ENCODE measurements at places on chromosomes 11 and 22.

DNA sequence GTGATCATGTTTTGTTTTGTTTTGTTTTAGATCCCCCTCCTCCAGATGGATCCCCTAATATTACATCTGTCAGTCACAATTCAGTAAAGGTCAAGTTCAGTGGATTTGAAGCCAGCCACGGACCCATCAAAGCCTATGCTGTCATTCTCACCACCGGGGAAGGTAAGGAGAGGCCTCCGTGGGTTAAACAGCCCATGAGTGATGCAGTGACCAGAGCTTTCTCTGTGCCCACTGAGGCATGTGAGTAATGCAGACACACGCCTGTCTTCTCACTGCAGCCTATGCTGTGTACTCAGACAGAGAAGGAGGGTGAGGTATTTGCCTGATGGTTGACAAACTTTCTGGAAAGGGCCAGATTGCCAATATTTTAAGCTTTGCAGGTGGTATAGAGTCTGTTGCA lies 73.7 kb upstream of the OR4B1 start:
- H3K4me1 ChIP-seq: peaks cover 8% of the 10 kb centered on the region
- no peak for DNase-seq
- H3K27me3 ChIP-seq: no peaks in the 10 kb centered on the region

- H3K4me3 ChIP-seq: peak overlapping the region; percentile 87
- H3K36me3 ChIP-seq: no peaks in the 10 kb centered on the region
- peak; percentile 72 for DNase-seq
- H3K27ac ChIP-seq: peak overlapping the region; percentile 95
Measured at GRCh38 chr22:50341977-50342650, 1.0 kb upstream of the PPP6R2 start.

GRCh38 chr11:19879307-19880087 lies 166.9 kb downstream of the NAV2 start:
- H3K4me3 ChIP-seq: no peak overlapping the region
- no peaks in the 10 kb centered on the region for H3K36me3 ChIP-seq
- H3K27ac ChIP-seq: no peak overlapping the region
- no peak for DNase-seq
- no peaks in the 10 kb centered on the region for H3K4me1 ChIP-seq
- peaks cover 3% of the 10 kb centered on the region for H3K27me3 ChIP-seq

- H3K36me3 ChIP-seq: no peaks in the 10 kb centered on the region
- no peak for DNase-seq
- peak overlapping the region; percentile 94 for H3K27ac ChIP-seq
- peak overlapping the region; percentile 95 for H3K4me3 ChIP-seq
Measured at GRCh38 chr11:63551091-63551888, 11.9 kb downstream of the PLAAT2 start.

DNA sequence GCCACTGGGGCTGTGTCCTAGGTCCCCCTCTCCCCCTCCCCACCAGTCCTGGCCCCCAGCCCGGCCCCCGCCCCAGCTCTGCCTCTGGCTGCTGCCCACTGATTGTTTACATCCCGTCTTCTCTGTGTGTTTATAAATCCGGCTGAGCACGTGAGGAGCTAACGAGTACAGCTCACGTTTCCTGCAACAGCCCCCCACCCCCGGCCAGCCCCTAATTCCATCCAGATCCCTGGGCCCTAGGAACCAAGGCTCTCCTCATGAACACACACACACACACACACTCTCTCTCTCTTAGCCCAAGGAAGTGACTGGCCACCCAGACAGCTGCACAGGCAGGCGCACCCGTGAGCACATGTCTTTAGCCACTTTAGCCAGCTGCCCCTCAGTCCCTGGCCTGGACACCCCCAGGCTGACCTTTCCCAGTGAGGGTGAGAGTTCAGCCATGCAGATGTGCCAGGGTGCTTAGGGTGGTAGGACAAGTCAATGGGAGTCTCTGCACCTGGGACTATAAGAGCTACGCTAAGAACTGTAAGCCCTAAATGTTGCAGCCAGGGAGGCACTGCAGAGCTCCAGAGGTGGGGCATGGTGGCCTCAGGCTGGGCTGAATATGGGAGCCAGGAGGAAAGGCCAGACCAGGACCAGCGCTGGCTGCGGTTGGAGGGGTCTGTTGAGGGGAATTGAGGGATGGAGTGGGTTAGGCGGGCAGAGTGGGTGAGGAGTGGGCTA lies 2.9 kb downstream of the CLCF1 start:
- peaks cover 46% of the 10 kb centered on the region for H3K4me1 ChIP-seq
- H3K27ac ChIP-seq: peak overlapping the region; percentile 29
- no peak for DNase-seq
- H3K27me3 ChIP-seq: no peaks in the 10 kb centered on the region
- no peaks in the 10 kb centered on the region for H3K36me3 ChIP-seq
- H3K4me3 ChIP-seq: peak overlapping the region; percentile 30

DNA sequence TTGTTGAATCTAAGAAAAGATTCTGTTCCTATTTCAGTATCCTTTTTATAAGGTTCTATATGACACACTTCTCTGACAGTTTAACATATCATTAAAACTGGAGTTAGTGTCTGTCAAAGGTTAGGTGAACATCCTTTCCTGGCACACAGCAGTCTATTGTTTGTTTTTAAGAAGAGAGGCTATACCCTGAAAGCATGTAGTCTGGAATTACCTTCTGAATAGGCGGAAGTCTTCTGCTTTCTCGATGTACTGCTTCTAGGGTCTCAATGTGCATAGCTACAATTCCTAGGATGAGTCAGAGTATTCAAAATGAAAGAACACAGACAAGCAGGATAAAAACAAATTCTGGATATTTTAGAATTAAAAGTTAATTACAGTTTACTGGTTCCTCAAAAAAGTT lies 188.6 kb downstream of the SWAP70 start:
- no peaks in the 10 kb centered on the region for H3K27me3 ChIP-seq
- H3K4me1 ChIP-seq: no peaks in the 10 kb centered on the region
- no peak overlapping the region for H3K27ac ChIP-seq
- peaks cover 38% of the 10 kb centered on the region for H3K36me3 ChIP-seq
- no peak overlapping the region for H3K4me3 ChIP-seq

DNA sequence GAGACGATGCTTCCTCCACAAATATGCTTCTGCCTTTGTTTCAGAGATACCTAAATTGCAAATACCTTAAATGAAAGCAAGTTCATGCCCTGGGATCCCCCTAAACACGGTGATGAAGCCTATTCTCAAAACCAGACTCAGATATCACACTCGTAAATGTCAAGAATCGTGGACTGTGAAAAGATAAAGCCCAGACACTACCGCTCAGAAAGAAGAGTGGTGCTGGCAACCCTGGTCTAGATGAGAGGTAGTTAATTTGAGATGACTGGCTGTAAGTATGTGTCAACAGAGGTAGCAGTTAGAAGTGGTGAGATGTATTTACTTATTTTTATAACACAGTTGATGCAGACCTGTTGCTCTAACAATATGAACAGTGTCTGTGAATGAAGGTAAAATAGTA lies 2.5 kb downstream of the OVCH2 start:
- H3K27ac ChIP-seq: no peak overlapping the region
- H3K4me1 ChIP-seq: no peaks in the 10 kb centered on the region
- peaks cover 22% of the 10 kb centered on the region for H3K27me3 ChIP-seq
- H3K4me3 ChIP-seq: no peak overlapping the region

DNA sequence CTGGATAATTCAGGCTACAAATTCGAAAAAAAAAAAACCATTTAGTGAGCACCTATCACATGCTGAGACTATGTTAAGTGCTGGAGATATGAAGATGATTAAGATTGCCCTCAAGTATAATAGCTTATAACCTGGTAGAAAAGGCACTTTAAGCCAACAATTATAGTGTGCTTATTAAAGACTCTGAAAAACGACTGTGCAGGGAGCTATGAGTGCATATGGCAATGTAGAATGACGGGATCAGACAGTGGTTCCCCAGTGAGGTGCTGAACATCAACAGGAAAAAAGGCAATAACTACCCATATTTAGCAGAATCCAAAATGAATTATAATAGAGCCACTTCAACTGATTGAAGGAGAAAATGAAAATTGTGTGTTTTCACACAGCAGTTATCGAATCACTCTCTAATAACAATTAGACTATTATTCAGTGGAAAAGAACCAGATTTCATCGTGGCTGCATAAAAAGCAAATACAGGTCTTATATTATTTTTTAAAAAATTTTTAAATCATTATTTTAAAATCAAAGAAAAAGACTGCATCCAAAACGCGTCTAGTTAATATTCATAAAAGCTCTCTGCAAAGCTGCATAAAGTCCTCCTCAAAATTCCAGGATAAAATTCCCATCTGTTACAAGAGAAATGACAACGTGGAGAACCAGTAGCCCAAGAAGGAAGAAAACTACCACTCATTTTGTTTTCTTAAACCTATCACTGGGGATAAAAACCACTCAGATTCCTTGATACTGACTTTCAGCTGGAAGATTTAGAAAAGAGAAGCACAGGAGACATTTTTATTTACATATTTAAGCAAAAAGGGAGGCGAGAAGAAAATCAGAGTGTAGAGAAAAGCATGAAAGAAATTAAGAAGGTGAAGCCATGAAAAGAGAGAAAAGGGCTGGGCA lies 1.1 kb downstream of the MTMR2 start:
- DNase-seq: no peak
- H3K4me3 ChIP-seq: peak overlapping the region; percentile 91
- peak overlapping the region; percentile 98 for H3K27ac ChIP-seq
- peaks cover 28% of the 10 kb centered on the region for H3K4me1 ChIP-seq
- peaks cover 10% of the 10 kb centered on the region for H3K27me3 ChIP-seq

DNA sequence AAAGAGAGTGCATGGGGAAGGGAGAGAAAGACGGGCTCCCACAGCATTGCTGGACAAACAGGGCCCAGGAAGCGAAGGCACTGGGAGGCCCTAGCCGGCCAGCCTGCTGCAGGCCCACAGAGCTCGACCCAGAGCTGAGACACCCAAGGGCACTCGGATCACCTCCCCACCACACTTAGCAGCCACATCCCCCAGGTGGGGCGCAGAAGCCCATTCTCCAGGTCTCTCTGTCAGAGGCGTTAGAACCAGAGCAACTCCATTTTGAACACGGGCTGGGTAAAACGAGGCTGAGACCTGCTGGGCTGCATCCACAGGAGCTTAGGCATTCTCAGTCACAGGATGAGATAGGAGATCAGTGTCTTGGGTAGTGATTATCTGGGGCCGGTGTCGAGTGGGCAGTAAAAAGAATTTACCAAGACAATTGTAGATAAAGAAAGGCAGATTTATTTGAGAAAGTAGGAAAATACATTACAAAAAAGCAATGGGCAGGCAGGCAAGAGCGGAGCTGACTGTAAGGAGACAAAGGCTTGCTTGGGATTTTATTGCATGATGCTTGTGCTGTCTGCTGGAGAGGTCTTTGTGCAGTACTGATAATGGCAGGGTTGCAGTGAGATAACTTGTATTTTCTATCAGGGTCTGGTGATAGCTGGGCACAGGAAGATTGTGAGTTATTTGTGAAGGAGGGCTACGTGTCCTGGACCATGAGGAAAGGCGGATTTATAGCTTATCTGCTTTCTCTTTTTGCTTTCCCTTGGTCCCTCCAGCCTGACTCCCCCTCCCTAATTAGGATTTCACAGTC lies 13.4 kb upstream of the CAPN5 start:
- H3K27me3 ChIP-seq: no peaks in the 10 kb centered on the region
- no peaks in the 10 kb centered on the region for H3K36me3 ChIP-seq
- DNase-seq: no peak

DNA sequence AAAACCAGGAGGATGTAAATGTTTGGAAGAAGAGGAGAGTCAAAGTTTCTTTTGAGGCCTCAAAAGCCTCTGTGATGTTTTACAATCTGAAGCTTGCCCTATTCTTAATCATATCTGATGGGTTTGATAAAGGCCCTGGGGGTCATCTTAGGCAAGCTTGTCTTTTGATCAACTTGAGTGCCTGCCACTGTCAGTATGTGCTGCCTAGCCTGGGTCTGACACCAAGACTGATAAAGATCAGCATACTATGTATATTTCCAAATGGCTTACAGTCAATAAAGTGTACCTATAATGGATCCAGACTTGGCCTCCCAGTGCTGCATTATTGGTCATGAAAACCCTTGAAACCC lies 12.7 kb downstream of the EHF start:
- no peak for DNase-seq
- no peak overlapping the region for H3K4me3 ChIP-seq
- peaks cover 12% of the 10 kb centered on the region for H3K4me1 ChIP-seq
- no peak overlapping the region for H3K27ac ChIP-seq

- H3K27me3 ChIP-seq: no peaks in the 10 kb centered on the region
- H3K27ac ChIP-seq: peak overlapping the region; percentile 48
- peaks cover 61% of the 10 kb centered on the region for H3K4me1 ChIP-seq
- no peaks in the 10 kb centered on the region for H3K36me3 ChIP-seq
- no peak for DNase-seq
Measured at GRCh38 chr22:39148026-39148726, 4.3 kb downstream of the CBX7 start.

DNA sequence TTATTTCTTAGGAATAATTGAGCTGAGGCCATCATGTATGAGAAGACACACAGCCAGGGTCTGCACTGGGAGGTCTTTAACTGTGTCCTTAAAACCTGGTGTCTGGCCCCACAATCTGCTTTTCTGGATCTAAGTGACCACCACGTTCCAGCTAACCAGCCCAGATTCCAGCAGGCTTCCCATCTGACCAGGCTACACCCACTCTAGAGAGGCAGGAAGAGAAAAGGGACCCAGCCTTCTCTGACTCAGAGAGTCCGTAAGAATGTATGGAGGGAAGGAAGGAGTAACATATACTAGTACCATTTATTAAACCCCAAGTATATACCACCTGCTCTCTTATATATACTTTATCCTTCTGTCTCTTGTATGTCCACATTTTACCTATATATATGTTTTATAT lies 80.1 kb downstream of the LDLRAD3 start:
- peaks cover 7% of the 10 kb centered on the region for H3K27me3 ChIP-seq
- H3K4me1 ChIP-seq: no peaks in the 10 kb centered on the region
- no peak overlapping the region for H3K4me3 ChIP-seq
- DNase-seq: no peak
- no peaks in the 10 kb centered on the region for H3K36me3 ChIP-seq

DNA sequence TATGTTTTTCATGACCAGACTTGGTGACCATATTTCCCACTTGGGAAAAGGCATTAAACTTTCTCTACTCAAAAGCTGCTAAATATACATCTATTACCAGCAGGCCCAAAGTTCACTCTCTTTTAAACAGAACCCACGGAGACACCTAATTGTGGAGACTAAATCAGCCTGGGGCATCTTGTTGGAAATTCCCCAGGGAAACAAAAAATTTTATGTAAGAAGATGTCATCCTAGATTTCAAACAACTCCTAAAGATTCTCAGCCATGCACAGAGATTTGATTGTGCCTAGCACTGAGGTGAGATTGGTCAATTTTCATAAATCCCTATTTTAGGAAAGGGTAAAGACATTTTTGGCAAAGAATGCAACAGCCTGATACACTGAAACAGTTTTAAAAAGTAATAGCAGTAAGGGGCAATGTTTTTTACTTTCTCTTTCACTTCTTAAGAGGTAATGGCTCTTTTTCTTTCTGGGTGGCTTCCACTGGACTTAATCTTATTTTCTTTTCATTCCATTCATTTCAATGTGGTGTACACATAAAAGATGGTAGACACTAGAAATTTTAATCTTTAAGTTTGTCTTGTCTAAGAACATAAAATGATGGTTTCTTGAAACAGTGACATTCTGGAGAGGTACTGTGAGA lies 9.6 kb downstream of the OR52N2 start:
- H3K4me3 ChIP-seq: peak overlapping the region; percentile 82
- no peak overlapping the region for H3K27ac ChIP-seq
- peaks cover 8% of the 10 kb centered on the region for H3K4me1 ChIP-seq
